ENCODE measurements at places on chromosomes 1 and 21.
A peak's percentile ranks its signal among the peaks of the same experiment; 100 is the strongest.

GRCh38 chr1:86775395-86775794 is 71.0 kb downstream of the SH3GLB1 start:
- no peak for DNase-seq

GRCh38 chr21:44712203-44713028 is 1.0 kb upstream of the TSPEAR start:
- no peak for DNase-seq

- no peak for DNase-seq
Measured at GRCh38 chr21:36701756-36702621, 3.1 kb downstream of the SIM2 start.

DNA sequence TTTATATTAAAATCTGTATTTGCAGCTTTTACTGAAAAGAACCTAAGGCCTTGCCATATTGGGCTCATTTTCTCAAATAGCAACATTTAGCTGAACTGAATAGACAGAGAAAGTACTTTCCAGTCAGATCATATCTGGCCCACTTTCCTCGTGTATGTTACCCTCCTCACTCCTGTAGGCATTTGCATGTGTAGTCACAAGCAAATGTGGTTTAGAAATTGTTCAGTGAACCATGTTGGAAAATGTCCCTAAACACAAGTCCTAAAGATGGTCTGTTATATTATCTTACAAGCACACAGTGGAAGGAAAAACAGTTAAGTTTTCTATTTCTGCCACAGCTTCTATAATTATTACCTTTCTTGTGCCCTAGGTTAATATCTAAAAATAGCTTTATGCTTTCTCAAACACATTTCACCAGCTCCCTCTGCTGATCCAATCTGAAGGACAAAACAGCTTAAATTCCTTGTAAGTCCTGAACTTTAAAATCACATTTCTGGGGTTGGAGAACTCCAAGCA is 606 bp upstream of the FMO4 start:
- no peak for DNase-seq

- peak; percentile 60 for DNase-seq
Measured at GRCh38 chr1:58781541-58782177, 2.2 kb downstream of the JUN start.

GRCh38 chr1:197145446-197146024 is 934 bp downstream of the ASPM start:
- no peak for DNase-seq

GRCh38 chr1:175138579-175138978 is 54.0 kb downstream of the KIAA0040 start:
- no peak for DNase-seq

- DNase-seq: peak; percentile 35
Measured at GRCh38 chr1:58251430-58252073, 295.0 kb downstream of the OMA1 start.

- DNase-seq: no peak
Measured at GRCh38 chr21:34522284-34522683, 10.3 kb upstream of the KCNE1 start.

DNA sequence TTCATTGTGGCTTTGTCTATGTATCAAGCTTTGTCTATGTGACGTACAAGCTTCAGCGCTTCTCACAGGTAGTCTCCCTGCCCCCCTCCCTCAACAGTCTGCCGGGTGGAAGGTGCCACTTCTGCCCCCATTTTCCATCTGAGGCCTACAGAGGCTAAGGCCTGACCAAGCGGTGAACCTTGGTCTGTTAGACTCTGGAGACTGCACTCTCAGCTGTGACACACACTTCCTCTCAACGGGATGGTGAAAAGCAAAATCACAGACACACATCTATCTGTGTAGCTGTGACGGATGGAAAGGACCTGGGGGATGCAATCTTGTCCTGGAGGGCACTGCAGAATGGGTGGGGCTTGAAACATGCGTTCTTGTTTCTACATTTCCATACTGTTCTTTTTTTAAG is 152.9 kb upstream of the EDN2 start:
- no peak for DNase-seq

- peak; percentile 59 for DNase-seq
Measured at GRCh38 chr1:39575191-39576015, 1.2 kb downstream of the PABPC4 start.

DNA sequence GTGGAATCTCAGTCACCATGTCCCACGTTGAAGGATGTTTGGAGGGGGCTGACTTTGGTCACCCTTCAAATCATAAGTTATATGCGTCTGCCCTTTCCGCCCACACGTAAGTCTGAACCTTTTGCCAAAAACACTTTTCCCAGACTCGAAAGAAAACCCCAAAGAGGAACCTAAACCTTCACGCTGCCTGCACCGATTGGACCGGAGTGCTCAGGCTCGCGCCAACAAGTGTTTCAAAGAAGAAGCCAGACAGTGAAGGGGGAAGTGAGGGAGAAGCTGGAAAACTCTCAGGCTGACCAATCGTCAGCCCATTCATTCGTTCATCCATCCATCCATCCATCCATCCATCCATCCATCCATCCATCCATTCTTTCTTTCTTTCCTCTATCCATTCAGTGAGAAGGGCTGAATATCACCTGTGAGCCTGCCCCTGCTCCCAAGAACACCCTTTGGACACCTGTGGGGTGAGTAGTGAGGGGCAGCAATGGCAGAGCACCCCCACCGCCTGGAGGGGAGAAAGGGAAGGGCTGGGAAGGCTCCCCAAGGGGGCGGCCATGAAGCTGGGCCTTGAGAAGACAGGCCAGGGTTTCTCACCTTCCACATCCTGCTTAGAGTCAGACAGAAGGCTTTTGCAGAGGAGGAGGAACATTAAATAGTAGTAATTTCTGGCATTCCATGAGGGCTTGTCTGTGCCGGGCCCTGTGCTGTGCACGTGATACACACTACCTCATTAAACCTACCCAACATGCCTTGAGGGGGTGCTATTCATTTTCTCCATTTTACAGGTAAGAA is 27.1 kb upstream of the RUNX3 start:
- no peak for DNase-seq

DNA sequence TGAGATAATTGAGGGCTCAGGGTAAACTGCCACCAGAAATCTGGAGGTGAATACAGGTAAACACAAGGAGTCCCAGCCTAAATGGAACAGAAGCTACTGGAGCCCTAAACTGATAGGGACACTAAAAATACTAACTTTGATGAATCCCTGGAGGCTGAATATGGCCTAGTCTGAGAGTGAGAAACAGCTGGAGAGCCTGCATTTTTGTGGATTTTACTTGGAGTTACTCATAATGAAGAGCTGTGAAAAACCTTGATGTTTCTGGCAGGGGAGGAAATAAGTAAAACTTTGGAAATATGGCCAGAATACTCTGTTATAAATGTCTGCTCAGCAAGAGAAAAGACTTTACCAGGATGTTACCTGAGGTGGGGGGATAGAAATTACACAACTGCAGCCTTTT is 164.4 kb downstream of the LIPI start:
- DNase-seq: no peak

- no peak for DNase-seq
Measured at GRCh38 chr1:97350241-97350640, 570.6 kb downstream of the DPYD start.

GRCh38 chr21:26834181-26834905 is 10.9 kb downstream of the ADAMTS1 start:
- DNase-seq: no peak

GRCh38 chr1:113744114-113744513 is 15.2 kb downstream of the PHTF1 start:
- no peak for DNase-seq

GRCh38 chr21:42513985-42514882 is 582 bp downstream of the SLC37A1 start:
- DNase-seq: no peak

GRCh38 chr21:37458669-37459276 is 92.2 kb downstream of the DYRK1A start:
- no peak for DNase-seq

- no peak for DNase-seq
Measured at GRCh38 chr1:113545210-113545609, 154.9 kb downstream of the MAGI3 start.

DNA sequence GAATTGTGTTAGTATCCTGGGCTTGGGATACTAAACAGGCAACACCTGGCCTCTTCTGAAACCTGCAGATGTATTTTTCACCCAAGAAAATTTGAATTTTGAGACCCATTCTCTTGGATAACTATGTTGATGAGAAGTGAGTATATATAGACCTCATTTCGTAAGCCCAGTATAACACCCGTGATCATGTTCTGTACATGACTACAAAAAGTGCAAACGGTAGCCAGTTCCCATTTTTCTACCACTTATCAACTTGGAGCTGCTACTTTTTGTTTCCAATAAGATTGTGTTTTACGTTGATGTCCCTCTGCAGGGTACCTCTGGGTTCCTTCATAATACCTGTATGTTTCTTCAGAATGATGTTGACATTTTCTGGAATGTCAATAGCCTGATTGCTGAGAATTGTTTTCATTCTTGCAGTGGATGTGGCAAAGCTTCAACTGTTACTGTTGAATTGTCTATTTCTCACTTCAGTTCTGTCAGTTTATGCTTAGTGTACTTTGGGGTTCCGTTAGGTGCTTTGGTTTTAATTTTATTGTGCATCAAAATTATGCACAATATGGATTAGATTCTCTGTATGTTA is 48.1 kb downstream of the ZFYVE9 start:
- DNase-seq: no peak

- DNase-seq: no peak
Measured at GRCh38 chr1:196779093-196779492, 4.5 kb downstream of the CFHR3 start.

- no peak for DNase-seq
Measured at GRCh38 chr21:46289655-46290179, 3.6 kb downstream of the YBEY start.

GRCh38 chr1:1428174-1428573 is 7.1 kb upstream of the ANKRD65 start:
- no peak for DNase-seq

GRCh38 chr1:19936061-19936750 is 12.8 kb upstream of the PLA2G2E start:
- DNase-seq: no peak

DNA sequence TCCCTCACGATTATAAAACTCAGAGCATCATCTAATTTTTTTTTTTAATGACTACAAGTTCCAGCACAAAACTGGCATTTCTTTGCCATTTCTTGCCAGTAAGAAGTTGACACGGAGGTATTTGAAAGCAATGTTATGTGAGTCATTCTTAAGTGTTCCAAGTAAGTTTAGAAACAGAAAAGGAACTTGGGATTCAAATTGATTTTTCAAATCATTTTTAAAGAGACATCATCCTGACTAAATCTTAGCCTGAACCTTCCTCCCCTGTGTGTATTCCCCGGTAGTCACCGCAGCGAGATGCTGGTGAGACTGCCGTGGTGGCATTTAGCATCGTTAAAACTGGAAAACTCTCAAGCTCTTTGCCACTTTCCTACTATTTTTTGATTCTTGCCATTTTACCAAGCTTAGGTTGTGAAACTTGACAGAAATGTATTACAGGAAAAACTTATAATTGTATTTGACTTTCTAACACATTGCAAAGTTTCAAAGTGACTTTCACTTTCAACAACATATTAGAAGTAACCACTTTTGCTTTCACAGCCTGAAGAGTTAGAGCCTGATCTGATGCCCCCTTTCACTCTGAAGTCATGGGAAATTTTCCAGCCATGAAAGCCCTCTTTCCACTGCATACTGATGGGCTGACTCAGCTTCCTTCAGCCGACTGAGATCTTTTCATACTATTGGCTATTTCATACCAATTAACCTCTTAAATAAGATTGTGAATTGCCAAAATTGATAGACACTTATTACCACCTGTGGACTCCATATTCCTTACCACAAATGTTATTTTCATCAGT is 61.4 kb downstream of the OLFML2B start:
- DNase-seq: peak; percentile 71

DNA sequence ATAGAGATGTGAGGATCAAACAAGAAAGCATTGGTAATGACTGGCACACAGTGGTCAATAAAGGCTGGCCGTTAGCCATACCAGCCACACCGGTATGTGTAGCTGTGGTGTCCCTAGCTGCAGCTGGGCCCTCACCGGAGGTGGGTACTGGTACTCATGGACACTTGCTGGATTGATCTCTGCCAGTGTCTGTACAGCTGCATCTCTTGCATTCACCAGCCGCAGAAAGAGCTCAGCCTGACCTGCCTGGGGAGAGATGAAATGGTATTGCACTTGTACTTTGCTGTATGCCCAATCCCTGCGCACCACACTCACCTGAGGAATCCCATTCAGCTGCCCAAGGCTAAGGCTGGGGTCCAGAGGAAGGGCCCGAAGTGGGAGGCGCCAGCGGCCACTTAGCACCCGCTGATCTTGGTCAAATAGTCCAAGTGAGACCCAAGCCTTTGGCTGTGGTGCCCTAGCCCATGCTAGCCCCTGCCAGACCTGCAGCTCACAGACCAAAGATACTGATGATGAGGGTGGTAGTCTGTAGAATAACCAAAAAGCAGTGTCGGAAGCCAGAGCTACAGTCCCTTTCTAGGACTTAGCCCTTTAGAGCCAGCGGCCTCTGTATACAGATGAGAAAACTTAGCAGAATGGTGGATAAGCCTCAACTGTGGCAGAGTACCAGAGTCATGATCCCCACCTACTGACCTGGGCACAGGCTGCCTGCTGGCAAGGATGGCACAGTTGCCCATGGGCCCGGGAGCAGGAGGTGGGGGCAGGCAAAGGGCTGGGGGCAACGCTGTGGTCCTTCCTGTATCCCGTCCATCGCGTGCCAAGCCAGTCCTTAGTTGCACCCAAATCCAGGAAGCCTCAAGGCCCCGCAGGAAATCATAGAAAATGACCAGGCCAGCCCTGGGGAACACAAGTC is 3.0 kb downstream of the CCDC17 start:
- no peak for DNase-seq

GRCh38 chr1:115258302-115258866 is 79.7 kb downstream of the NGF start:
- DNase-seq: no peak

GRCh38 chr1:15994590-15995351 is 9.3 kb upstream of the SRARP start:
- peak; percentile 77 for DNase-seq

DNA sequence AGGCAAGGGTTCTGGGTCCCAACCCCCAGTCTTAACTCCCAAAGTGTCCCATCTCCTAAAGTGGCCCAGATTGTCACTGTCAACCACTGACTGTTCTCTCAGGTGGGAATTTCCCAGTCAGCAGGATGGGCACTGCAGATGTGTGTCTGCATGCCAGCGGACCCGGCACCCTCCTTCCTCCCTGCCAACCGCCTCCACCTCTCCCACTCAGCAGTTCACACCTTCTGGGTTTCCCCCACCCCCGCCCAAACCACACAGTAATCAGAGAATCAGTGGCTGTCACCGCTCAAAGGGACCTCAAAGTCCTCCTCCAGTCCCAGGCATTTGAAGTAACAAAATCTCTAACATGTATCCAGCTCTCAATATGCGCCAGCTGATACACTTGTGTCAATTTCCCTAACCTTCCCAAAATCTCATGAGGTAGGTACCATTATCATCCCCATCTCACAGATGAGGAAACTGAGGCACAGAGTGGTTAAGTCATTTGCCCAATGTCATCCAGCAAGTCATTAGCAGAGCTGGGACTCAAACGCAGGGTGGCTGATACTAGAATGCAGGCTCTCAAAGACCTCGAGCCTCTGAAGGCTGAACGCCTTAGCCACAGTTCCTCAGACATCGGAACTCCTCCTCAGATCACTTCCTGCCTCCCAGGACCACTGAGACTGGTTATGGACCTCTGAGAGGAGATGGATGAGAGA is 4.8 kb downstream of the RUNX3 start:
- DNase-seq: no peak

Data from AG08396 (cell line).